Heart right ventricle (tissue), 16 donors: ENCODE measurements at places on chromosomes 4 and X. TPM values are rescaled to one million over a fixed set of nuclear protein-coding genes. Genes with fewer than 3 reads are reported as not detected.

DNA sequence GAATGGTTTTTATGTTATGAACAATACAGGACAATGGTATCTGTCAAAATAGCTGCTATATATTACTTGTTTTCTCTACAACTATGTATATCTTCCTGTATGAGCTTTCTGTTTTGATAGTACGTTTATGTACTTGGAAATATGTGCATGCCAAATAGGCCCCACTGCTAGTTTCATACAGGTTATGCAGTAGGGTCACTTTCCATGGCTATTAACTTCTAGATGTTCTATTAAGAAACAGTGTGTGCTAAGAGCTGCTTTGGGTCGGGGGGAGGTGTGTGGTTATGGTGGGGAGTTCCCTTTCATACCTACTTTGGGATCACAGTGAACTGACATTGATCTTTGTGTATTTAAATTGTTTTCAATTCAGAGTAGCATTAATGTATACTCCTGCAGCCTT lies 30.9 kb downstream of the RBPJ start:
- DNase-seq: no peak

DNA sequence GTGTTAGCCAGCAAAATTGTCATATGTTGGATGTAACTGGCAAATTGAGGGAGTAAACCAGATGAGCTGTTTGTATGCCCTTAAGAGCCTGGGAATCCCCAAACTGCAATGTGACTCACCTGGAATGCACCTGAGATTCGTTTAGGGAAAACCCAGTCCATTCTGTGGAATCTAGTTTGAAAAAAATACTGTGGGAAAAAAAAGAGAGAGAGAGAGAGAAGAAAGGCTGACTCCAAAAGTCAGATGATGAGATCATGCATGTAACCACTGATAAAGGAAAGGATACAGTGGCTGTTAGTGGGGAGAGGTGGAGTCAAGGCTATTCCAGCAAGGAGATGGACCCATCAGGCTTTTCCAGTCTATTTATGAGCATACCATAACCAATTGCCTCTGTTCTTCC lies 48.5 kb downstream of the SLC9A7 start:
- DNase-seq: no peak

DNA sequence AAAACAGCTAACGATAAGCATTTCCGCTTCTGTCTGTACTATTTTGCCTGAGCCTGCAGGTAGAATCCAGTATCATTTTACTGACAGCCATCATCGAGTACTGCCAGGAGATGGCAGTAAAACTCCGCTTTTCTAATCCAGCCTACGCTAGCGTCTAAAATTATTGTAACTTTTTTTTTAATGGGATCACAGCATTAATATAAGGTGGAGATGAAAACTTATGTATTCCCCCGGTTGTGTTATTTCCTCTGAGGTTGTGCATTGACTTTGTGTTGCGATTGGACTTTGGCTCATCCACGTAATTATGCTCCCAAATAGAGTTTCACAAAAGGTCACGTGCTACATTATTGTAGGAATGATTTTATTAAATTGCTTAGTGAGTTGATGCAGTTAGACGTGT lies 248.1 kb downstream of the C4orf33 start:
- peak; percentile 5 for DNase-seq

GRCh38 chr4:138595171-138595570 lies 353.0 kb upstream of the SLC7A11 start:
- DNase-seq: no peak

DNA sequence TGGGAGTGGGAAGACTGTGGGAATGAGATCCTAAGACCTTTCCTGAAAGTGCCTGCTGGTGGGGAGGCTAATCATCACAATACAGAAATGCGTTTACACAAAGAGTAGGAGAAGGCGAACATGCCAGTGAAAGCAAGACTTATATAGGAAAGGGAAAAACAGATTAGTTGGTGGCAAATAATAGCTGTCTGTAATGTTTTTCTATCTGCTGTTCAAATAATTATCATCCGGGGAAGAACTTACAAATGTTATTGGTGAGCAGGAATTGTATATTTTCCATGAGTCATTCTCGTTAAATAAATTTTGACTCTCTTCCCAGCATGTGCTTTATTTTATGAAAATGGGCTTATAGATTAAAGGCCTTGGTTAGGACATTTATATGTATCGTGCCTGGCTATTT lies 196.5 kb downstream of the ARHGAP10 start:
- no peak for DNase-seq

GRCh38 chr4:132395561-132395960 lies 753.5 kb upstream of the PCDH10 start:
- DNase-seq: no peak

- no peak for DNase-seq
Observed at GRCh38 chrX:69530306-69530705, 26.2 kb downstream of the NALF2 start.

DNA sequence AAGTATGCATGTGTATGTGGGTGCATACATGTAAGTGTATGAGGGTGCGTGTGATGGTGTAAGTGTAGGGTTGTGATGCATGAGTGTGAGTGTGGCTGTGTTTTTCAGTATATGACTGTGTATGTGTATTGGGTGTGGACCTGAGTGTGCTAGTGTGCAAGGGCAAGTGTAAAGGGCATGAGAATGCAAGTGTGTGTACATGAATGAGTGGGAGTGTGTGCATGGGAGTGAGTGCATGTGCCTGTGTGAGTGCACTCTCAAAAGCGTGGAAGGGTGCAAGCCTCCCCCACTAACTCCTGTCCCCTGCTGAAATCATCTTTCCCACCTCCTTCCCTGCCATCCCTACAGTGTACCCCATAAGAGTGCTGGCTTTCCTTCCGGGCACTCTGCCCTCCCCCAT lies 225.1 kb upstream of the PRKX start:
- DNase-seq: no peak

COPS4 gene
- total RNA-seq: 58.3 TPM

SSX4B gene
- total RNA-seq: not detected

OCRL gene
- total RNA-seq: 10.4 TPM
